ENCODE measurements at places on chromosomes 6 and 20.

GRCh38 chr6:119495230-119495683 lies 145.7 kb upstream of the MAN1A1 start:
- DNase-seq, result no peak

- no peak for DNase-seq
Measured at GRCh38 chr20:4891997-4892396, 109.3 kb downstream of the SLC23A2 start.

- peak; percentile 43 for DNase-seq
Measured at GRCh38 chr6:26432627-26433201, 7.6 kb upstream of the BTN3A3 start.

GRCh38 chr6:125073071-125073470 lies 80.5 kb upstream of the TPD52L1 start:
- no peak for DNase-seq

DNA sequence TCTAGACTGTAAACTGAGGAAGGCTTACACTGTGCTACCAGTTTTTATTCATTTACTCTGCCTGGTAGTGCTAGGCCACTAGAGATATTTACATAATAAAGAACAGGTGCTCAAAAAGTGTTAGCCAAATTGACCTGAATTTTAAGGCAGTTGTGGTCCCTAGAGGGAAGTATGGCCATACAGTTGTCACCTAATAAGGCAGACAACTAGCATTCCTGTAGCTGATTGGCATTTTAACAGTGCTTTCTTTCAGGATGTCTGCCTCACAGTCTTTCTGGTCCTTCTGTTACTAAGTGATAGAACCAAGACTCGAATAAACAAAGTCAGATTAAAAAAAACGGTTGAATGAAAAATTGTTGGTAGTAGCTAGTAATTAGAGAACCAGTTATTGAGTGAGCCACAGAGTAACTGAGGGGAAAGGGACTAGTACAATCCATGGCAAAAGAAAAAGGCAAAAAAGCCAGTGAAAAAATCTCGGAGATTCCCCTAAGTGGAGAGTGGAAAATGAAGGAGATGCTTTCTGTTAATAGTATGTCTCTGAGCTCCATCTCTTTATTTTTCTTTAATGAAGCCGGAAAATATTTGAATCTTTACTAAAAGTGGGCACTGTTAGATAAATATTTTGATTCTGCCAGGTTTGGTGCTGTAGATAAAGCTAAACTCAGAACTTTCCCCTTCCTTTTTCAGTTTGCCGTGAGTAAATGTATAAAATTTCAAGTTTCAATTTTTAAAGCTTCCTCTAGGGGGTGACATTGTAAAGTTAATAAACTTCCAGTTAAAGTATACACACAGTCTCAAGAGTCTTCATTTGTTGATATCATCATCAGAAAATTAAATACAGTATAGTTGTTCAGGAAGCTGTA lies 9.1 kb downstream of the VTA1 start:
- no peak for DNase-seq

GRCh38 chr6:44248579-44248978 lies 1.7 kb downstream of the HSP90AB1 start:
- no peak for DNase-seq

- DNase-seq, result peak; percentile 6
Measured at GRCh38 chr6:128601060-128601459, 80.7 kb upstream of the PTPRK start.

GRCh38 chr20:56855708-56856107 lies 226.6 kb downstream of the TFAP2C start:
- no peak for DNase-seq

DNA sequence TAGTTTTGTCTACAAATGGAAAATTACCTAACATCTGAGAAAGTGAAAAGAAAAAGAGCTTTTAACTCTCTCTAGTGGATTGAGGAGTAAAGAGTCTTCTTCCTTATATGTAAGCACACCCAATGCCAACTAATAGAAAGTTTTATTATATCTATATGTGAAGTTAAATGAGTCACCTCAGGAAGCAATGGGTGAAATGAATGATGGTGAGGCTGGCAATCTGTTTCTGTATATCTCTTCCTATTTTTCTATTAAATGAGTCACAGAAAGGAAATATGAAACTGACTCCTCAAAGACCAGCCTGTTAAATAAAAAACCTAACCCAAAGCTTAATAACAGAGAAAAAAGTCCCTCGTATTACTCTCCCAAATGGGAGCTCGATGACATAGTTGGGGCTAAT lies 71.3 kb downstream of the OTOR start:
- DNase-seq, result no peak

- DNase-seq, result no peak
Measured at GRCh38 chr20:25532015-25532751, 53.1 kb downstream of the NINL start.

DNA sequence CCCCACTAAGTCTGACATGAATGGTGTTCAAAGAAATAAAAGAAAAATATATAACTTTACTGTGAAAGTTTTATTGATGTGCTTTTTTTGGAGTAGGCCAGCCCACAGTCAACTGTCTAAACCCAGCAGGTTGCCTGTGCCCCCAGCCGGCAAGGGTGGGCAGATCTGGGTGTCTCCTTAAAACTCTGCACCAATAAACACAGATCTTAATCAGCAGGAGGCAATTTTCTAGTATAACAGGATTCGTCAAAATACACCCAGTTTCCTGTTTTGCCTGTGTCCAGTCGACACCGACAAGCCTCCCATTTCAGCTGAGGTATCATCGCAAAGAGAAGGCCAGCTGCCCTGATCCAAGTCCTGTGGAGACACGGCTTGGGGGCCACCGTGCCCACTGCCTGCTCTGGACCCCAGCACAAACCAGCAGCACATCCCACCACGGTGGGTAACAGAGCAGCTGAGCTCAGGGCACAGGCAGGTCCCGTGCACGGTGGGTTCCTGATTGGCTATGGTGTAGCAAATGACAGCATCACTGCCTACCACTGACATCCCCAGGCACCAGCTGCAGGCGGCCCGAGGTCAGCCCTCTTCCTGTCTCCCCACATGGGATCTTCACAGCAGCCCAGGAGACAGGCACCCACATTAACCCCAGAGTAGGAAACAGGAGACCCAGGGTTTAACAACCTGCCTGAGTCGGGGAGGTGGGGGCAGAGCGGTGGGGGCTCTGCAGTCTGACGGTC lies 15.7 kb downstream of the BMP7 start:
- DNase-seq, result no peak

DNA sequence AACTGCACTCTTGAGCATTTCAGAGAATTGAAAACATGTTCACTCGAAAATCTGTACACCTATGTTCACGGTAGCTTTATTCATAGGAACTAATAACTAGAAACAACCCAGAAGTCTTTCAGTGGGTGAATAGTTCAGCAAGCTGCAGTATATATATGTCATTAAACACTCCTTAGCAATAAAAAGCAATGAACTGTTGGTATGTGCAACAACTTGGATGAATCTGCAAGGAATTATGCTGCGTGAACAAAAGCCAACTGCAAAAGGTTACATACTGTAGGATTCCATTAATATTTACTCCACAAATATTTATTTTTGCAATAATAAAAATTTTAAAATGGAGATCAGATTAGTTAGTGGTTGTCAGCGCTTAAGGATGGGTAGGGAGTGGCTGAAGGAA lies 22.1 kb upstream of the FKBP1A start:
- DNase-seq, result no peak

DNA sequence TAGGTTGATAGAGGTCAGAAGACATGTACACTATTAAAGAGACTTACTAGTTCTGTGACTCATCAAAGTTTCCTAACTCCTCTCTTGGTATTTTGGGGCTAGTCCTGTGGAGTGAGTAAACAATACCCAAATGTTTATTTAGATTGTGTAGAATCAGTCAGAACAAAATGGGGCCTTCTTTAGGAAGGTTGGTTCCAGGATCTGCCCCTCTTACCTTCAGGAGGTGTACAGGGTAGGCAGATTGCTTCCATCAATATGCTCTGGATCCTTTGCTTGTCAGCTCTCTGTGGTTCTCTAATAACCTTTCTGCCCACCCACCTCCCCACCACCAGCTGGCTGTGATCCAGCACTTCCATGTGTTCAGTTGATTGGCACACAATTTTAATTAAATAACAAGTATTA lies 107.0 kb downstream of the POPDC3 start:
- peak; percentile 2 for DNase-seq

DNA sequence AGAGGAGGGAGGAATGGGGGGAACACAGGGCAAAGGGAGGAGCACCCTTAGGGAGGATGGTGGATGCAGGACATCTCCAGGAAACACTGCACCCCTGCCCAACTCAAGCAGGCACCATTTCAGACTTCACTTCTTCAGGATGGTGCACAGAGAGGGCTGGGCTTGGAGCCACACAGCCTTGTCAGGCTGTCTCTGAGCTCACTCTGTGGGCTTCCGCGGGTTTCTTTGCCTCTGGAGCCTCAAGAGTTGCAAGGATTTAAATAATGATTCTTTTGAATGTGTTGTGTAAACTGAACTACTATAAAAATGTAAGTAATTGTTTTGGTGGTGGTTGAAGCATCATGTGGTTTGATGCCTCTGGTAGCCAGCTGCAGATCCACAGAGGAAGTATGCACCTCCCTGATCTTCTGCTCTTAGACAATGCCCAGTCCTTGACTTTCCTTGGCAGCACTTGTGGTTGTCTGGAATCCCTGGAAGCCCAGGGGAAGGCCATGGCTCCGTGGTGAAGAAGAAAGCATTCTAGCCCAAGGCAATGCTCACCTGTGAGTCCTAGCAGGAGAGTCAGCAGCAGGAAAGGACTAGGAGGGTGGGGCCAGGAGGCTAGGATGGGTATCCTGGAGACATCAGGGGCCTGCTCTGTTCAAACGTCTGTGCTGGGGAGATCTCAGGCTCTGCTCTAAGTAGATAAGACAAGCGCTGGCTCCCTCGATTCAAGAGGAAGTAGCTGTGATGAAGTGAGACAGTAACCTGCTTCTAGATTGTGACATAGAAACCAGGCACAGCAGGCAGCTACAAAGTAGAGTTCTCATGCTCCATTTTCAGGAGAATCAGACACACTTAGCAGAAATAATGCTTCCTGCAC lies 50.2 kb upstream of the SIRPG start:
- no peak for DNase-seq

- no peak for DNase-seq
Measured at GRCh38 chr6:159487636-159488035, 205.4 kb downstream of the SOD2 start.

DNA sequence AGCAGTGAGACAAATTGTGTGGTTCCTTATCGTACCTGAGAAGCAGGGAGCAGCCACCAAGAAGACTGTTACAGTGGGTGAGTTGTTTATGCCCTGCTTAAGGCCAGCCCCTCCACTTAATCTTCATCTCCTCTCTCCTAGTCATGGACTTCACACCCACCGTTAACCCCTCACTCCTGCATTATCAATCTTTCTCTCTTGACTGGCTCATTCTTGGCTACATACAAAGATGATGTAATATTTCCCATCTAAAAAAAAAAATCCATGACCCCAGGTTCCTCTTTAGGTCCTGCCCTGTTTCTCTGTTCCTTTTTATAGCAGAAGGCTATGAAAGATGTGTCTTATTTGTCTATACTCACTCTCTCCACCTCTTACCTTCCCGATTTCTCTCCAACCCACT lies 72.4 kb downstream of the SHLD1 start:
- no peak for DNase-seq

DNA sequence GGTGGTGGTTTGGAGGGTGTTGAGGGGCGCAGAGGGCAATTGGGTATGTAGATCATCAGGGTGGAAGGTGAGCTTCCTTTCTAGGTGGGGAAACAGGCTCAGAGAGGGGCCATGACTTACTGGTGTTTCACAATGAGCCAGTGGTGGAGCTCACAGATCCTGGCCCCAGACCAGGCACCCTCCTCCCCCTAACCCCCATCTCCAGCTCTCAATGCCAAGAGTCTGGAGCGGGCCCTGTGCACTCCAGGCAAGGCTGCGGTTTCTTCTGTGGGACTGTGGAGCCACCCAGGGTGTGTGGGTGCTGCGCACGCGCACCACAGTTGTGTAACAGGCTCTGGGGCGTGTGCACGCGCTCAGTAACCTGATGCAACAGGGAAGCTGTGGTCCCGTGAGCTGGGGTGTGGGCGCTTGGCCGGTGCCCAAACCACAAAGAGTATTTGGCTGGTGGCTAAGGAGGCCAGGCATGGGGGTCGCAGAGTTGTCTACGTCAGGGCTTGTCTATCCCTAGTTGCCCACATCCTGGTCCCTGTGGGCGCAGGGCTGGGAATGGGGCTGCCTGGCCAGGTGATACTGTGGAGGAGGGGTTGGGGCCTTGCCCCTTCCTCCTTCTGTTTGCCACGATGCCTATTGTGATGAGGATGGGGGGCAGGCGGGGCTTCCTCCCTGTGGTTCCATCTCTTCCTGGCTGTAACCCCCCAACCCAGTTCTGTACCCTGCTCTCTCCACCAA lies 37.5 kb upstream of the MRPS18A start:
- DNase-seq, result peak; percentile 97

DNA sequence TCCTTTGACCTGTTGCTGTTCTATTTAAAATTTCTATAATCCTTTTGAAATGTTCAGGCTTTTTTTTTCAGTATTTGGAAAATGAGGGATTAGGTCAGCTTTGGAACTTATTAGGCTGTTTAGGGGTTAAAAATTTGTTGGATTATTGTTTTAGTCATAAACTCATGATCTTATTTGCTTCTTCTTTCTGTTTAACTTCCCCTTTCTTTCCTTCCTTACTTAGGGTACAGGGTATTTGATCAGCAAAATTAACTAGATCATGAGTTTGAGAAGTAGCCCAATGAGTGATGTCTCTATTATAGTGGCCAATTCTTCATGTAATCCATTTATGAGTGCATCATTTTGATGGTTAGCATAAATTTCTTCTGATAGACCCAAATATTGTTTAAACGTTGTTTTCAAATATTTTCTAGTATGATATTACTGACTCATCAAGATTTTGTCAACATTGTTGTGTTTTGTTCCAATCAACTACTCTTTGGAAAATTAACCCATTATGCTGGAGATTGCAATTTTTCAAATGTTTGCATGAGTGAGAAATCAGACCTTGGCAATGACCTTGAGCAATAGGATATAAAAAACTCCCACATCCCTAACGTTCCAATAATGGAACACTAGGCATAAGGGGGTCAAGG lies 94.4 kb downstream of the OTOR start:
- DNase-seq, result no peak

- no peak for DNase-seq
Measured at GRCh38 chr6:51562198-51562597, 525.2 kb downstream of the PKHD1 start.

- DNase-seq, result no peak
Measured at GRCh38 chr6:40082278-40083043, 148.2 kb upstream of the MOCS1 start.

GRCh38 chr20:41344938-41345728 lies 4.5 kb downstream of the LPIN3 start:
- no peak for DNase-seq

Measured in fibroblast of the conjunctiva (primary cell).